RWPE2 (cell line): ENCODE measurements at places on chromosomes 12 and 14.

- H3K4me1 ChIP-seq: peaks cover 13% of the 10 kb centered on the region
- peaks cover 10% of the 10 kb centered on the region; the same call in 1 of the 2 replicates for H3K36me3 ChIP-seq
- no peak overlapping the region for H3K4me3 ChIP-seq
- no peak for DNase-seq
Measured at GRCh38 chr14:102220031-102220430, 80.3 kb downstream of the WDR20 start.

DNA sequence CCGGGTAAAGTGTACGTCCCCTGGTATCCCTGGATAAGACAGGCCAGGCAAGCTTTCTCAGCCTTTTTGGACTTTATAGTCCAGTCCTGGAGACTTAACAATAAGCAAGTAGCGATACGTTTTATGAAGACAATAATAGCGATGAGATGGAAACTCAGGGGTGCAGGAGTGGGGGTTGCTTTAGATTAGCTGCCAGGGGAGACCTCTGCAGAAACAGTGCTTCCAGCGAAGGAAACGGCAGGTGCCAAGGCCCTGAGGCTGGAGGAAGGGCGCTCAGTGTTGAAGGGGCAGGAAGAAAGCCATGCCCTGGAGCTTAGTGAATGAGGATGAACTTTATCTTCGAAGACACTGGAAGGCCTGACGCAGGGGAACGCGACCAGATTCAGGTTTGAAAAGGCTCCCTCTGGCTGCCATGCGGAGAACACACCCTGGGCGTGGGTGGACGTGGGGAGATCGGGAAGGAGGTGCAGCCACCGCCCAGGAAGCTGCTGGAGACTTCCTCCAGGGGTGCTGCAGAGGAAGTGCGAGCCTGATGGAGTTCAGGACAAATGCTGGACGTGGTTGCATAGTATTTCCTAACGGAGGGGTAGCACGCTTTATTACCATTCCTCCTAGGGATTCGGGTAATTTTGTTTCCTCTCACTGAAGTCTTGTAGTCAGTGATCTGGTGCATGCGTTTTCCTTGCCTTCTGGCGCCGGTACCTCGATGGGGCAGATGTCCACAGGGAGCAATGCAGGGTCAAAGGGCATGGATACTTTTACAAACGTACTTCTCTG is 26.1 kb upstream of the UBC start:
- H3K4me1 ChIP-seq: peaks cover 19% of the 10 kb centered on the region
- H3K27ac ChIP-seq: peak overlapping the region; percentile 100
- H3K36me3 ChIP-seq: no peaks in the 10 kb centered on the region
- DNase-seq: peak; percentile 95
- peak overlapping the region; percentile 33 for H3K4me3 ChIP-seq

GRCh38 chr14:66070542-66071319 is 415.4 kb upstream of the CCDC196 start:
- H3K4me1 ChIP-seq: no peaks in the 10 kb centered on the region
- no peak overlapping the region for H3K27ac ChIP-seq
- H3K27me3 ChIP-seq: no peaks in the 10 kb centered on the region
- DNase-seq: no peak
- H3K4me3 ChIP-seq: no peak overlapping the region

GRCh38 chr14:75204116-75204515 is 27.7 kb upstream of the TMED10 start:
- H3K36me3 ChIP-seq: no peaks in the 10 kb centered on the region
- H3K4me3 ChIP-seq: no peak overlapping the region
- DNase-seq: no peak
- no peaks in the 10 kb centered on the region for H3K27me3 ChIP-seq
- H3K4me1 ChIP-seq: peaks cover 35% of the 10 kb centered on the region

DNA sequence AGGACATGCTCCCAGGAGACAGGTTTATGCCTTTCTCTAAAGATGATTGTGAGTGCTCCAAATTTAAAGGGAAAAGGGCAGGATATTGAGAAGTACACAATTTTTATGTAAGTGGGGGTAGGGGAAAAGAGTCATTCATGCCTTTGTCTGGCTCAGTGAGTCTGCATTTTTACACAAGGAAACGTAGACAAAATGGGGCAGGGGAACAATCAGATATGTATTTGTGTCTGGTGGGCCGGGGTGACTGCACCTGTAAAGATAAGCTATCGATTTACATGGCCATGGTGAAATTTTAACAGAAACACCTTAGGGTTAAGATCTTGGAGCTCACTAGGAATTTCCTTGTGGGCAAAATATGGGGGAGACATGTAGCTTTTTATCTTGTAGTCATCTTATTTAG is 123.6 kb downstream of the VRK1 start:
- H3K27me3 ChIP-seq: no peaks in the 10 kb centered on the region
- no peak for DNase-seq
- H3K4me3 ChIP-seq: no peak overlapping the region

DNA sequence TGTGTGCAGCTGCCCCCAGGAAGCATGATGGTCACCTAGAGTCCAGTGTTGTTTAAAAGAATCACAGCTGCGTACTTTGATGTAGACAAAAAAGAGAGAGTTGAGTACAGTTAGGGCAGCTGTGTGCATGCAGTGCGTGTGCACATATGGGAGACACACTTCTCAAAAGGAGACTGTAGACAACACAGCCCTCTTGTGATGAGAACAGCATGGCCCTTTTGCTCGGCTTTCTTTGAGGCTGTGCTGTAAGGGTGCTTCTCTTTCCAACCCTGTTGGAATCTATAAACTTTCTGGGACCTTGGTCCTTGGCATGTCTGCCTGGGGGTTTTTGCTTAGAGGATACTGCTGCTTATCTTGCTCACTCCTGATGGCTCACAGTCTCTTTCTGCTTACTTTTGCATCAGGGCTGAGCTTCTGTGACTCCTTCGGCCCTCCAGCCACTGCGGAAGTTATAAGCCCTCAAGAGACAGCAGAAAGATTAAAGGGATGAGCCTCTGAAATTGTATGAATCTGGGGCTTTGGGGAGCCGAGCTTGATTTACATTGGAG is 102.9 kb downstream of the DYRK2 start:
- peaks cover 12% of the 10 kb centered on the region for H3K4me1 ChIP-seq
- H3K27me3 ChIP-seq: no peaks in the 10 kb centered on the region
- no peaks in the 10 kb centered on the region for H3K36me3 ChIP-seq
- H3K4me3 ChIP-seq: no peak overlapping the region

DNA sequence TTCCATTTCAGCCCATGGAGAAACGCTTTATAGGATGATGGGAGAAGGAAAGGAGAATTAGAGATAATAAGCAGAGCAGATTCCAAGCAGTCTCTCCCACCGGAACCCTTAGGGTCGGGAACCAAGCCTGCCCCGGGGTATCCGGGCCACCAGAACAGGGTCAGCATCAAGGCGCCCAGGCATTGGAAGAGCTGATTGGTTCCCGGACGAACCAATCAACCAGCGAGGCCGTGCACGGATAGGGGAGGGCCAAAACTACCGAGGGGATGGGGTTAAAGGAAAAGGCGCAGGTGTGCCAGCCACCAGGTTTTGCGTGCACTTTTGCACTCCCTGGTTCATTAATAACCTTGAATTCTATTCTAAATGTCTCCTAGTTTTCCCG is 1.7 kb downstream of the PPM1H start:
- H3K4me3 ChIP-seq: no peak overlapping the region
- peaks cover 6% of the 10 kb centered on the region for H3K4me1 ChIP-seq
- H3K27me3 ChIP-seq: peaks cover 85% of the 10 kb centered on the region
- H3K36me3 ChIP-seq: no peaks in the 10 kb centered on the region
- no peak overlapping the region for H3K27ac ChIP-seq

DNA sequence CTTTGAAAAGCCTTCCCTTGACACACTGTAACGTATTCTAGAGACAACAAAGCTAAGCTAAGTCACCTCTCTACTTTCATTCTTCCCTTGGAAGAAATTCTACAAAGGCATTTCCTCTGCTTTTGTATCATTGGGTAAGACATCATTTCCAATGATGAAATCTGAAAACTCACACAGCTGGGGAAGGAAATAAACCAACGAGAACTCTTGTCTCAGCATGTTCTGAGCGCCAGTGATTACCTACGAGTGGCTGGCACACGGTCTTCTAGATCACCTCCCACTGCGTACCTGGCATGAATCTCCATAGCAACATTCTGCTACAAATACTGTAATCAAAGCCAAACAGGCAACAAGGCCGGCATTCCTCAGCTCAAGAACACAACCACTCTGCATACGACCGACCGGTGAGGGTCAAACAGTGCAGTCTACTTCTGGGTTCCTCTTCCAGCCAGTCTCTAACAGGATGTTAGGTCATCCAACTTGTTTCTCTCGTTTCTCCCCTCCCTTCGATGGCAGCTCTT is 7.6 kb downstream of the VPS37B start:
- H3K36me3 ChIP-seq: peaks cover 14% of the 10 kb centered on the region
- peaks cover 86% of the 10 kb centered on the region for H3K4me1 ChIP-seq
- H3K27me3 ChIP-seq: no peaks in the 10 kb centered on the region
- peak overlapping the region; percentile 14 for H3K4me3 ChIP-seq

- H3K4me3 ChIP-seq: no peak overlapping the region
- no peaks in the 10 kb centered on the region for H3K36me3 ChIP-seq
- H3K27me3 ChIP-seq: no peaks in the 10 kb centered on the region
- H3K27ac ChIP-seq: no peak overlapping the region
Measured at GRCh38 chr12:69101505-69101904, 137.9 kb upstream of the CPSF6 start.

- no peak overlapping the region for H3K4me3 ChIP-seq
- no peaks in the 10 kb centered on the region for H3K27me3 ChIP-seq
- peak overlapping the region; percentile 60 for H3K27ac ChIP-seq
- peaks cover 6% of the 10 kb centered on the region for H3K36me3 ChIP-seq
- H3K4me1 ChIP-seq: peaks cover 6% of the 10 kb centered on the region
Measured at GRCh38 chr12:50517421-50518048, 12.8 kb downstream of the DIP2B start.

GRCh38 chr12:105109465-105110212 is 2.1 kb downstream of the WASHC4 start:
- peaks cover 14% of the 10 kb centered on the region for H3K4me1 ChIP-seq
- peak overlapping the region; percentile 88 for H3K4me3 ChIP-seq
- DNase-seq: no peak
- H3K36me3 ChIP-seq: peaks cover 41% of the 10 kb centered on the region
- H3K27me3 ChIP-seq: no peaks in the 10 kb centered on the region
- H3K27ac ChIP-seq: peak overlapping the region; percentile 80

- DNase-seq: no peak
- H3K4me1 ChIP-seq: no peaks in the 10 kb centered on the region
- H3K36me3 ChIP-seq: no peaks in the 10 kb centered on the region
Measured at GRCh38 chr12:126095748-126096510, 1030.7 kb downstream of the AACS start.

DNA sequence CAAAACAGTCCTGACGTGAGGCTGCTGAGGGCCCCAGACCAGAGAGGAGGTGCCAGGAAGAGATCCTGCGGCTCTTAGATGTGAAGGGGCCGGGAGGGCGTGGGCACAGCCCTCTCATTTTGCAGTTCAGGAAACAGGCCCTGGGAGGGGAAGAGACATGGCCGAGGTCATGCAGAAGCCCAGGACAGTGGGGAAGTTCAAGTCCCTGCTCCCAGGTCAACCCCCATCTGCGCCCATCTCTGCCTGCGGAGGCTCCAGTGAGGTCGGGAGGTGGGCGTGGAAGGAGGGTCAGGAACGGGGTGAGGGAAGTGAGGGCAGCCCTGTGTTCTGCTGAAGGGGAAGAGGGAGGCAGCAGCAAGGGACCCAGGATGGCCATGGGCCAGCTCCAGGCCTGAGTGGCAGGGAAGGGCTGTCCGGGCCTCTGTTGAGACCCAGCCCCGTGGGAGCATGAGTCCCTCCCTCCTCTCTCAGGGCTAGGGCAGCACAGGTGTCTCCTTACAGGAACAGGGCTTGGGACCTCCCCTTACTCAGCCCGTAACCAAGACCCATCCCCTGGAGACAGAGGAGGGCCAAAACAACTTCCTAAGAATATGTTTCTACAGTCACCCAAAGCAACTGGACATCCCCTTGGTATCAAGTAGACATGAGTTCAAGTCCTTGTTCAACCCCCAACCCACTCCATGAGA is 90.8 kb downstream of the LGMN start:
- H3K36me3 ChIP-seq: no peaks in the 10 kb centered on the region
- H3K4me3 ChIP-seq: no peak overlapping the region
- H3K4me1 ChIP-seq: peaks cover 10% of the 10 kb centered on the region
- H3K27me3 ChIP-seq: no peaks in the 10 kb centered on the region
- H3K27ac ChIP-seq: no peak overlapping the region
- DNase-seq: no peak

DNA sequence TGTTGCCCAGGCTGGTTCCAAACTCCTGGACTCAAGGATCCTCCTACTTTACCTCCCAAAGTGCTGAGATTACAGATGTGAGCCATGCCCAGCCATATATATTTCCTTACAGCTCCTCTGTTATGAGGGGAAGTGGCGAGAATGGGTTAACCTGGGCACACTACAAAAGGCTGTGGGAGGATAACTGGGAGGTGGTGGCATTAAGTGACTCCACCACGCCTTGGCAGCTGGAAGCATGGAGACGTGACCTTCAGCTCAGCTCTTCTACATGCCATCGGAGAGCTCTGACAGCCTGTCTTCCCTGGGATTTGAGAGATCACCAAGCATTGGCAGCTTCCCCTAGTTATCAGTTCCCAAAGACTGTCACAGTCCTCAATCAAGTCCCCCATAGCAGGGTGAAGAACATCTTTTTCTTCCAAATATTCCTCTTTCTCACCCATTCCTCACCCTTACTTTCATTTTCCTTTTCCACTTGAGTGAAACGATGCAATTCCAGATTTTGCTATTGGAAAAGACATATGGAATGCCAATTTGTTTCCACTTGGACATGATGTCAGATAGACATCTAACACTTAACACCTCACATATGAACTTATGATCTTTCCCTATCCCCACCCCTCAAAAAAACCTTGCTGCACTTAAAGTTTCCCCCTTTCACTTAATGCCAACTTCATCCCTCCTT is 48.5 kb downstream of the PHLDA1 start:
- no peak for DNase-seq
- H3K4me1 ChIP-seq: peaks cover 26% of the 10 kb centered on the region
- H3K27me3 ChIP-seq: no peaks in the 10 kb centered on the region
- no peaks in the 10 kb centered on the region for H3K36me3 ChIP-seq
- no peak overlapping the region for H3K4me3 ChIP-seq
- peak overlapping the region; percentile 15 for H3K27ac ChIP-seq

DNA sequence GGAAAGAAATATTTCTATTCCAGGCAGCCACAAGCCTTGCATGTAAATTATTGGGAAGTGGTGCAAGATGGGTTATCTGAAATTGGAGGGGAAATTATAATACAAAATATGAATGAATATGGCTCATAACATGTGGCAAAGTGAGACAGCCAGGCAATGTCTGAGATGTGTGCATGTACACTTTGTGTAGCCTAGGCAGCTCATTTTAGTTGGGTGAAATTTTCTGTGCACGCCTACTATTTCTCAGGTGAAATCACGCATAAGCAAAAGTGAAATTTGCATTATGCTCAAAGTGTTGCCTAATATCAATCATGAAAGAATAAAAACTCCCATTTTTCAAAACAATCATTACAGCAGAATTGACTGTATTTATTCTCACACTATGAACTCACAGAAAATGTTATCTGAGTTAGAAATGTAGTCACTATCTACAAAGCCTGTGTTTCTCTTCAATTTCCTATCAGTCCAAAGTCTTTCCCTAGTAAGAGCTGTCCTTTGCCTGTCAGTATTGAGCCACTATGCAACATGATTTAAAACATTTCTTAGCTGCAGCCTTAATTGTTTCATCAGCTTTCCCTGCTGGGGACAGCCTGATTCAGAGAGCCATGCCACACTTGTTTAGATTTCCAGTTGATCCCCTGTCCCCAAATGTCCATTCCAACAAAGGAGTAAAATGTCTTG is 80.7 kb downstream of the EPS8 start:
- peaks cover 3% of the 10 kb centered on the region for H3K4me1 ChIP-seq
- no peak overlapping the region for H3K27ac ChIP-seq
- H3K27me3 ChIP-seq: no peaks in the 10 kb centered on the region
- DNase-seq: no peak
- H3K36me3 ChIP-seq: no peaks in the 10 kb centered on the region
